ENCODE measurements at places on chromosomes 6 and 20.

DNA sequence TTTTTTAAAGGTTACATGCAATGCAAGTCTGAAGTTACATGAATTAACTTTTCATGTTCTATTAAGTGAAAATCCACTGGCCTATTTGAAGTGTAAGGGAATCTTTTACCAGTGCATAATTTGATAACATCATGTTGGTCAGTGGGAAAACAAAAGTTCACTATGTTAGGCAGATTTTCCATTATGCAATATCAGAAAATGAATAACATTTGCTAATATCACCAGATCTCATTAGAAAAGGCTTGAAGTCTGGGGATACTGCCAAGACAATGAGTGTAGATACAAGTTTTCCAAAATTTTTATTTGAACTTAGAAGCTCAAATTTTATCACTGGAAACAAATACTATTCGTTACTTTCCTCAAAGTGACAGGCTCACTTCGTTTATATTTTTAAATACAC, 296.4 kb upstream of the CDH4 start:
- DNase-seq, result no peak

GRCh38 chr6:134177236-134177635, 124.8 kb upstream of the SLC2A12 start:
- no peak for DNase-seq

- no peak for DNase-seq
Measured at GRCh38 chr6:154440022-154440421, 70.5 kb downstream of the CNKSR3 start.

- DNase-seq, result no peak
Measured at GRCh38 chr20:56249244-56249955, 868 bp downstream of the MC3R start.

DNA sequence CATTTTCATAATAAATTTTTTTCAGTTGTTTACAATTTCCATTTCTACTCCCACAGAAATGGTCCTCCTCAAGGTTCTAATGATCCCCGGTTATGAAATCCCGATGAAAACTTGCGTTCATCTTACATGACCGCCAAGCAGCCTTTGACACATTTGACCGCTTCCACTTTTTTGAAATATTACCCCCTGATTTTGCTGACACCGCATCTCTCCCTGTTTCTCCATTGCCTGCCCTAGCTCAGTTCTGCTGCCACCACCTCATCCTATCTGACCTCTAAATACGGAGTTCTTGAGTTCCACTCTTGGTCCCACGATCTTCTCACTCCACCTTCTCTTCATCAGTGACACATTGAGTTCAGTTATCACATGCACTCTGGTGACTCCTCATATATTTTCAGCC, 74.1 kb downstream of the SLC35B3 start:
- DNase-seq, result no peak

- no peak for DNase-seq
Measured at GRCh38 chr6:17630511-17631073, 30.5 kb downstream of the FAM8A1 start.

DNA sequence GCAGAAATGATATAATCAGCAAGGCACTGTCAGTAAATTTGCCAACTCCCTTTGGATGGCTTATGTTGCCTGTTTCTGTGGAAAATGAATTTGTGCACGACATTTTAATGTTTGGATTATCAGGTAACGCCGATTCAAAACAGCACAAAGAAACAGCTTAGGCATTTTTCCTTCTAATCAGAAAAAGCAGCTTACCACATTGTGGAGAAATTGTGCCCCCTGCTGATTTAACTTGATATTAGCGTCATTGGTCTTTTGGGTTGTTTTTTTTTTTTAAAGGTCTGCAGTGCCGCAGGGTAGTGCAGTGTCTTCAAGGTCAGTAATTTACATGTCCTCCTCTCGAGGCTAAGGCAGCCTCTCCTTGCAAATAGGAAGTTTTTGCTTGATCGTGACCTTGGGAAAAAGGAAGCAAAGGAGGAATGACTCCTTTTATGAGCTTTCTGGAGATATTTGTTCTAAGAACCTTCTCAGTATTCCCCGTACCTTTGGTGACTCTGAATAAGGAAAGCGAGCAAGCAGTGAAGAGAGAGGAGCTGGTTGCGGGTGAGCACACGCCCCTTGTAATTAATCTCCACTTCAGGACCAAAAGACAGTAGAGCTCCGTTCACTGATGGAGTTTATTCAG, 79.1 kb downstream of the ELOVL4 start:
- no peak for DNase-seq

DNA sequence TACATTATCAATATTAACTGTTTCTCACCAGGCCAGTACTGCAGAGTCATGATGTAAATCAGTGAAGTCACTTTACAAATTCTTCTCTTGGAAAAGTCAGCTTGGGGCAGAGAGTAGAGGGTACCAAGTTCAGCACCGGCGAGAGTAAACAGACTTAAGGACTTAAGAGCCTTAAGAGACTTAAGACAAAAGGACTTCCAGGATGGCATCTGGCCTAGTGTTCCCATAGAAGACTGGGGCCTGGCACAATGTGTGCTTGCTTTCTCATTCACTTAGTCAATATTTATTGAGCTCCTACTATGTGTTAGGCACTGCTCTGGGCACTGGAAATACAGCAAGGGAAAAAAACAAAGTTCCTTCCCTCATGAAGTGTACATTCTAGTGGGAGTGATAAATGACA, 1.4 kb upstream of the SNPH start:
- no peak for DNase-seq

- no peak for DNase-seq
Measured at GRCh38 chr6:116030770-116031169, 29.9 kb downstream of the FRK start.

DNA sequence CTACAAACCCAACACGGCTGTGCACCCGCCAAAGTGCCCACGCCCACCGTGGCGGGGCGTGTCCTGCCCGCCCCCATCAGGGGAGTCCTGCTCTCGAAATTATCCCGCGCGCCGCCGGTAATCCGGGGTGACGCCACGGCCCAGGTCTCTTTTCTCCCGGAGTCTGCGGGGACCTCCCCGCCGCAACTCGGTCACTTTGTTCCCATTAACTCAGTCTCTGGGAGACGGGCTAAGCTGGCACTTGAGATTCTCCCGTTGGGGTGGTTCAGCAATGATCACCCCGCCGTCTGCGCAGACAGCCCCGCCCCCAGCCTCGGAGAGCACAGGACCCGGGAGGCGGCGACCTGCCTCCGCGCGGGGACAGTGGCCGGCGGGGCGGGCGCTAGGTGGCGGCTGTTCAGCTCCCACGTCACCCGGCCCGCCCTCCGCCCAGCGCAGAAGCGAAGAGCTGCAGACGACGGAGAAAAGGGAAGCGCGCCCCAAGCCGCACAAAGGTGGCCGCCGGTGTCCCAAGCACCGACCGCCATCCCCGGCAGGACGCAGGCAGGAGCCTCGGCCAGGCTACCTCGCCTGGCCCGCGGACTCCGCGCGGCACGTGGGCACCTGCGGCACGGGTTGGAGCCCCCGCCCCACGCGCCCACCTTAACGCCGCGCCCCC, 31.5 kb downstream of the SF3B5 start:
- peak; percentile 74 for DNase-seq
